ENCODE measurements at places on chromosomes 2 and 18. TPM values are rescaled to one million over a fixed set of nuclear protein-coding genes. Genes with fewer than 3 reads are reported as not detected.

ACTR2 gene
- polyA plus RNA-seq: 154 TPM

REEP1 gene
- polyA plus RNA-seq: 93.6 TPM

GRCh38 chr2:186135686-186136085, 350.4 kb upstream of the ZC3H15 start:
- DNase-seq: peak; percentile 62

DNA sequence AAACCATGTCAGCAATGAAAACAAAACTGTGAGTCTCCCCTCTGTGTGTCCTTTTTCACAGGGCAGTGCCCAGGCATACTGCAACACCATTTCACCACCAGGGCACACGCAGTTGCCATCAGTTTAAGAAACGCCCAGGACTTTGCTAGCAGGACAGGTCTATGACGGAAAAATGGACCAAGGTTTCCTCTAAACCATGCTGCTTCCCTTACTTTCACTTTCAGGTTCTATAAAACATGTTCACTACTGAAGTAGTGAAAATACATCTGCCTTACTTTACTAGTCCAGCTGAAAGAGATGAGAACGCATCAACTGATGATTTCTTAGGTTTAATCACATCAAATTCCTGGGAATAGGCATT, 110.5 kb downstream of the TCF4 start:
- DNase-seq: peak; percentile 59
